Activated CD4-positive, CD25-positive, alpha-beta regulatory T cell (primary cell): ENCODE measurements at places on chromosomes 2 and 18.

GRCh38 chr2:34004936-34005335 is 405.8 kb upstream of the FAM98A start:
- DNase-seq: no peak

GRCh38 chr2:7031547-7032245 is 114.5 kb downstream of the RNF144A start:
- no peak for DNase-seq

DNA sequence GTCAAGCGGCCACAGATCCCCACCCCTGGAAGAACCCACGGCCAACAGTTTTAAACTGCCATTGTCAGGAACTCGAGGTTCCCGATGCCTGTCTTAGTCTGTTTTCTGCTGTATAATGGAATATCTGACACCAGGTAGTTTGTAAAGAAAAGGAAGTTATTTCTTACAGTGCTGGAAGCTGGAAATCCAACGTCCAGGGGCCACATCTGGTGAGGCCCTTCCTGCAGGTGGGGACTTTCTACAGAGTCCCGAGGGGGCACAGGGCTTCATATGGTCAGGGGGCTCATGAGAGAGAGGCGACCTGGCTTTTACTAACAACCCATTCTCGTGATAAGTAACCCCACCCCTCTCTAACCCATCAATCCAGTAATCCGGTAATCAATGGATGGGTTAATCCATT is 501.6 kb upstream of the MYT1L start:
- DNase-seq: no peak

GRCh38 chr18:56579451-56579850 is 58.9 kb downstream of the TXNL1 start:
- DNase-seq: no peak

DNA sequence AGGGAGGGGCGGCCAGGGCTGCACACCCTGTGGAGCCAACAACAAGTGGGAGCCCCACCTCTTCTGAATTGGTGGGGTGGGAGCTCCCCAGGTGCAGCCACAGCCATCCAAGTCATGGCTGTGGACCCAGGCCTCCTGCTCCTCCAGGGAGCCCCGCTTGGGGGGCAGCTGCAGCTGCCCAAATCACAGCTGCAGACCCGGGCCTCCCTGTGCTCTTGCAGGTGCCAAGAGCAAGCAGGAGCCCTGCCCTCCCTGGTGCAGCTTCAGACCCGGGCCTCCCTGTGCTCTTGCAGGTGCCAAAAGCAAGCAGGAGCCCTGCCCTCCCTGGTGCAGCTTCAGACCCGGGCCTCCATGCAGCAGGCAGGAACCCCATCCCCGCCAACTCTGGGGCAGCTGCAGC is 46.5 kb upstream of the COX7A2L start:
- DNase-seq: no peak

DNA sequence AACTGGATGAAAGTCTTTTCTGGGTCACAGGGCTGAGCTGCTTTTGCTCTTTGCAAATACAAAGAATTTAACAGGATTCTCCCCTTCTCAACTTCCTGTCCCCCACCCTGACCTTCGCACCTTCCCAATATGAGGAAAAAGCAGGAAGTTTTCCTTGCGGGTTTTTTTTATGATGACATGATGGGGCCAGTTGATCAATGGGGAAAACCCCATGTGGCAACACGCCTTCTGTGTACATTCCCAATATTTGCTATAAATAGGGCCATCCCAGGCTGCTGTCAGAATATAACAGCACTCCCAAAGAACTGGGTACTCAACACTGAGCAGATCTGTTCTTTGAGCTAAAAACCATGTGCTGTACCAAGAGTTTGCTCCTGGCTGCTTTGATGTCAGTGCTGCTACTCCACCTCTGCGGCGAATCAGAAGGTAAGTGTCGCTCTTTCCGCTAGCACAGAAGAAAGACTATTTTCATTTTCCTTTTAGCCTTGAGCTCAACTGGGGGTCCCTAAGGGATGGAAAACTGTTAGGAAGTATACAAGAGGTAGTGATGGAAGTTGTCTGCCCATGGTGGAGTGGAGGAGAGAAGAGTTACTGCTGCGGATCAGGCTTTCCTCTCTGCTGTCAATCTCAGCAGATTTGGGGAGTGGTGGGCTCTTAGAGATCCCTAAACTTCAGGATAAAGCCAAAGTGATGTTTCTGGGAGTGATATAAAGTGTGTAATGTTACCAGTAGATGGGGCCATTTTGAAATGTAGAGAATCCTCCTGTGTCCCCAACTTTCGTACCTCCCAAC is at the start of gene CCL20:
Gene CCL20 (plus strand): TSS at position 281 of the 792 bp plus-strand sequence. CDS start 70 bp downstream, at position 351.
- DNase-seq: no peak

DNA sequence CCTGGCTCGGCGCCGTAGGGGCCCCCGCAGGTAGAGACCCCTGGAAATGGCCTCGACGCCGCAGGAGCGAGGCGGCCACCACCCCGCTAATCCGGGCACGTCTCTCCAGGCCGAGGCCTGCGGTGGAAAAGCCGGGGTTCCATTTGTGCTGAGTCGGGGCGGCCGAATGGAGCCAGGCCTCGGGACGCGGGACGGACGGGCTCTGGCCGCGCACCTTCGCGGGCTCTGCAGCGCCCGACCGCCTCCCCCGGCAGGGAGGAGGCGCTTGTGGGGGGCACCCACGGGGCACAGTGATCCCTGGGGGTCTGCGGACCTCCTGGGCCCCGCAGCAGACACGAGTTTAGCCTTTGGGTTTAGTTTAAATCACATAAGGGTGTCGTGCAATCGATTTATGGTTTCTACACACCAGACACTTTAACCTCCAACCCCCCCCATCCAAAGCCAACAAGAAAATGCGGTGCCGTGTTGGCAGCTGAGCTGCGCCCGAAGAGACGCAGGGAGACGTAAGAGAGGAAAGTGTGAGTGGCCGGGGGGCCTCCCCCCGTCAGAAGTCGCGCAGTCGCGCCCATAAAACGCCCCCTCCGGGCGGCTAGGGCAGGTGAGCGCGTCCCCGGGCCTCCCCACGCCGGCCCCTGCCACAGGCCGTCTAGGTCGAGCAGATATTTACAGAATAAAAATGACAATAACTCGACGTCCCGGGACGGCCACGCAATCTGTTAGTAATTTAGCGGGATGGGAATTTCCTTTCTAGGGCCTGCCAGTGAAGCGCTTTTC is 1.0 kb upstream of the NFATC1 start:
- DNase-seq: no peak

DNA sequence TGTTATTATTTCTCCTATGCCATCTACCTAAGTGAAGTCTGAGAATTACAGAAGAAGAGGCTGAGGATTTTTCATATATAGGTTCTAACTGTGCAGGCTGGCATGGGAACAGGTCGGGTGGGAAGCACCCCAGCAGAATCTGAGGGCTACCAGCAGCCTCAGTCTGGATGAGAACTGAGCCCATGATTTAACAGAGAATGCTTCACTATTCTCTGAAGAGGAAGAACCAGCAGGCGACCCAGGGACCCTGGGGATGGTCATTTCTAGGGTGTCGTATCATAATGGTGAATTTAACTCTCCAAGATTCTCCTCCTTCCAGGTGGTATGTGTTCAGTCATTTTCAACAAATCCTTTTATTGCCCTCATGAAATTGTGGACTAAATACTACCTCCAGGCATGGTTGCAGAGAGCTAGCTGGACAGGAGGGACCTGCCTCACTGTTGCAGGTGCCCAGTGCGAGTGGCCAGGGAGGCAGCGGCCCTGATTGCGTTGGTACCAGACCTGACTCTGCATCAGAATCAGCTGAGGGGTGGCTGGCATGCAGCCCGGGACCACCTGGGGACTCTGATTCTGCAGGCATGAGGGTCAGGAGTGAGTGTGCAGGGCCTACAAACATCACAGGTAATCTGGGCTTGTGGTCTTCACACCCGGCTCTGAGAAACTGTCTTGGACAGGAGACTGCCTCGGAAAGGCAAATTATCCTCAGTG is 272.2 kb downstream of the TSN start:
- no peak for DNase-seq

- no peak for DNase-seq
Observed at GRCh38 chr2:231644426-231644825, 51.8 kb downstream of the TEX44 start.

DNA sequence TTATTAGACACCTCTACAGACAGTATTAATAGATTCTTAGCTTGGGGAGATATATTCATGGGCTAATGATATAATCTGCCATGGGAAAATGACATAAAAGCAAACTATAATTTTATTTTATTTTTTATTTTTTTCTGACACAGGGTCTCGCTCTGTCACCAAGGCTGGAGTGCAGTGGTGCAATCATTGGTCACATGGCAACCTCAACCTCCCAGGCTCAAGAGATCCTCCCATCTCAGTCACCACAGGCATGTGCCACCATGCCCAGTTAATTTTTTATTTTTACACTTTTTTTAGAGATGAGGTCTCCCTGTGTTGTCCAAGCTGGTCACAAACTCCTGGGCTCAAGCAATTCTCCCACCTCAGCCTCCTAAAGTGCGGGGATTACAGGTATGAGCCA is 39.3 kb downstream of the RTN4 start:
- no peak for DNase-seq

DNA sequence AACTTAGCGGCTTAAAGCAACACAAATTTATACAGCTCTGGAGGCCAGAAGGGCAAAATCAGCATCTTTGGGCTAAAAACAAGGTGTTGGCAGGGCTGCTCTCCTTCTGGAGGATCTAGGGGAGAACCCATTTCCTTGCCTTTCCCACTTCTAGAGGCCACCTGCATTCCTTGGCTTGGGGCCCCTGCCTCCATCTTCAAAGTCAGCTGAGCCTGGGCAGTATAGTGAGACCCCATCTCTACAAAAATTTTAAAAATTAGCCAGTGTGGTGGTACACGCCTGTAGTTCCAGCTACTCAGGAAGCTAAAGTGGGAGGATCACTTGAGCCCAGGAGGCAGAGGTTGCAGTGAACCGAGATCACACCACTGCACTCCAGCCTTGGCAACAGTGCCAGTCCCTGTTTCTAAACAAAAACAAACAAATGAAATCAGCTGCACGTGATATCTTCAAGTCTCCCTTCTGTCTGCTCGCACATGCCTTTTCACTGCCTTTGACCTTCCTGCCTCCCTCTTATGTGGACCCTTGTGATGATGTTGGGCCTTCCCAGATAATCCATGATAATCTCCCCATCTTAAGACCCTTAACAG is 200.6 kb downstream of the ZFP36L2 start:
- DNase-seq: no peak

DNA sequence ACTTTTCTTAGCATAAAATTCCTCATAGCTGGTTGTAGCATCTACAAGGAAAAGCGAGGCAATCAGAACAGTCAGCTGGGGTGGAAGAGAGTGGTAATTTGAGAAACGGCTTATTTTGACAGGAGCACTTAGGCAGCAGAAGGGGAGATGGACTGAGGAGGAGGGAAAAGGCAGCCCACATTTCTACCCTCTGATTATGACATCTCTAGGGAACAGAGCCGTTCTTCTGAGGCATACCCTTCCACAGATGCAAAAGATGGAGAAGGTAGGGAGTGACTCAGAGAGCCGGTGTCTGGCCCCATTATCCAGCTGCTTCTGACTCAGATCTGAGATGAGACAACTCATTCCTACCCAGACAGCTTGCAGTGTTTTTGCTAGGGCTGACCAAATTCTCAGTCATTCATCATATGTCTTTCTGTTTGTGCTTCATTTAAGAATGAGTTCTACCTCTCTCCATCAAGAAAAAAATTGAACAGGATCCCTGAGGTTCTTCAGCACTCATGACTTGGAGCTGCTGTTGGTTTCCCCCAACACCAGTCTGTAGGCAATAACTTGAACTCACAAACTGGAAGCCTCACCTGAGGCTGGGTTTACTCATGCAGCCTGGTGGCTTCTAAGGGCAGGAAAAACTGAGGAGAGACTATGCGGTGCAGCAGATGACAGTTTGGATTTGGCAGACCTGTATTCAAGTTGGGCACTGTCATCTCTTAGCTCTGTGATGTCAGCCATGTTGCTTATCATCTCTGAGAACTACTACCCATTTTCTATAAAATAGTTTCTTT is 15.9 kb upstream of the SEC11C start:
- no peak for DNase-seq

- DNase-seq: no peak
Observed at GRCh38 chr18:25661831-25662230, 309.9 kb upstream of the ZNF521 start.

GRCh38 chr2:188628989-188629752 is 337.5 kb downstream of the GULP1 start:
- DNase-seq: no peak
